Type B pancreatic cell (in vitro differentiated cells): ENCODE measurements at places on chromosomes 2 and 18. TPM values are rescaled to one million over a fixed set of nuclear protein-coding genes. Genes with fewer than 3 reads are reported as not detected.

DNA sequence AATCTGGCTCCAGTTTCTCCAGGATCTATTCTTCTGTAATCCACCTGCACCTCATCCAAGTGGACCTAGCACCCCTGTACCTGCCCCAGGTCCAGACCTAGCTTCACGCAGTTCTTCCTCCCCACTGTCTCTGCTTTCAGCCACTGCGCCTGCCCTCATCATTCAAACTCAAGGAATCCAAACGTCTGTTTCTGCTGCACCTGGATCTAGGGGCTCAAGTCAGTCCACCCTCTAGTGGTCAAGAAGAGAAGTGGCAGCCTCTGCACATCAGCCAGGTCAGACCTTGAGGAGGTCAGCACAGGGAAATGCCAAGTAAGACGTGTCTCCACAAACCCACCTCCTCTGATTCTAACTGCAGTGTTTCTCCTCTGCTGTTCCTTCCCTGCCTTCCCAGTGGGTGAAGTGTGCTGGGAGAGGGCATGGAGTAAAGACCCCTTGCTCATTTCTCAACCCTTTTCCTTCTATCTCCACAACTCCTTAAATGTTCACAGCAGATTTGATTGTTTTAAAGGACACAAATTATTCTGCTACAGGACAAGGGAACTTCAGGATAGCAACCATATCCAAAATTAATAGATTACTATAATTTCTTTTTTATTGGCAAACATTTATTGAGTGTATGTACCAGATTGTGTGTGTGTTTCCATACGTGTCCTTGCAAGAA is 8.6 kb upstream of the RNF152 start:
- no peak for DNase-seq

LYPD6 gene
- 11.7 and 16.4 TPM in 2 replicates for total RNA-seq

ACTG2 gene
- total RNA-seq: 4.2 and 13.7 TPM in 2 replicates

- DNase-seq: no peak
Measured at GRCh38 chr2:62412347-62412742, 93.7 kb downstream of the TMEM17 start.

- peak; percentile 65 for DNase-seq
Measured at GRCh38 chr18:76459312-76459686, 35.7 kb downstream of the ZNF516 start.
